ENCODE measurements at places on chromosomes 11 and 22.

- DNase-seq: no peak
Observed at GRCh38 chr22:42596336-42596735, 18.3 kb downstream of the POLDIP3 start.

DNA sequence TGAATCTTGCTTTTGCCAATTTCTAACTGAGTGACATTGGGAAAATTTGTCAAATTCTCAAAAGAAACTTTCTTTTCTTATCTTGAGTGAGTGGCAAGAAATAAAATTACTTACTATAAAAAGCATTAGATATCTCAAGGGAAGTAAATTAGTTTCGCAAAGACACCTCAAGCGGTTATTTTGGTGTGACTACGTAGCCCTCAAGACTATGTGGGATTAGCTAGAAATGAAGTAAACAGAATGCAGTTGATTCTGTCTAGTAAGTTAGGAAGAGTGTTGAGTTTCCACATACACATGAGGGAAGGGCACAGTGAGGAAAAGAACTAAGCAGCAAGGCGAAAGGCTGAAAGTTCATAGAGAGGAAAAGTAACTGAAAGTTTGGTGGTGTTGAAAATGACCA is 28.3 kb upstream of the MS4A6A start:
- no peak for DNase-seq

- DNase-seq: peak; percentile 72
Observed at GRCh38 chr11:6419009-6419631, at the start of gene APBB1. TSS of gene APBB1 (minus strand) at chr11:6419094. CDS start at chr11:6411347, 7,747 bp downstream.

DNA sequence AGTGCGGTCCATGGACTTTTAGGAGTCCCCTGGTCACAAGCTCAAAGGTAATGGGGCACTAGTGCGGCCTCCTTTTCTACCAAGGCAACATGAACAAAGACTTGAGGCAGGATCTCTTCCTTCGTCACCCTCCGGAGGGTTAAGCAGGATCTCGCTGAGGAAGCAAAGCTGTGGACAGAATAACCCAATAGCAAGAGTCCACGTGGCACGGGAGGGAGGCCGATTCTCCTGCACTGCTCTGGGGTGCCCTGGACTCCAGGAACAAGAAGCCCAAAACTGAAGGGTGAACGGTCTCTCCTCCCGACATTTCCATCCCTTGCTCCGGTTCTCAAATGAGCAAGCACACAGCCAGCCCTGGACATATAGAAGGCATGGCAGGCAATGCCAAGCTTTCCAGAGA is 20.7 kb downstream of the MYH9 start:
- no peak for DNase-seq

GRCh38 chr22:23713696-23714595 is 23.1 kb downstream of the RGL4 start:
- peak; percentile 47 for DNase-seq

GRCh38 chr11:112185883-112186282 is 10.6 kb downstream of the BCO2 start:
- DNase-seq: no peak

- no peak for DNase-seq
Observed at GRCh38 chr22:33451866-33452469, 393.8 kb upstream of the SYN3 start.

- DNase-seq: peak; percentile 56
Observed at GRCh38 chr11:59822989-59823566, 12.5 kb upstream of the MRPL16 start.

- DNase-seq: peak; percentile 70
Observed at GRCh38 chr11:44286268-44286880, 23.6 kb downstream of the ALX4 start.

- DNase-seq: no peak
Observed at GRCh38 chr11:41499429-41499828, 40.0 kb upstream of the LRRC4C start.

- DNase-seq: no peak
Observed at GRCh38 chr22:38017272-38017920, 33.0 kb upstream of the SOX10 start.

DNA sequence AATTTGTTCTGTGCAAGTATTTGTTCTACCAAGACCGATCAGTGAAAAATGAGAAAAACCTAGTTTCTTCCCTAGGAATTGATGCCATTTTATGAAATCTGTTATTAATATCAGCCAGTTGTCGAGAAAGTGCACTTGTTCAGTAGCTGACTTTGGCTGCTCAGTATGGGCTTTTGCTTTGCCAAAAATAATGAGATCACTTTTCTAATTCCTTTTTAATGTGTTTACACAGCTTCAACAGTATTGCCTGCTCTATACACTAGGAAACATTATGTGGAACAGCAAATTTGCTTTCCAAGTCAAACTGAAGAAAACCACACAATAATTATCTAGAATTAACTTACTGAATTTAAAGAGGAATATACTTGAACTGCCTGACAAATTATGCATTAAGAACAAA is 34.4 kb downstream of the SCUBE2 start:
- no peak for DNase-seq

- peak; percentile 48 for DNase-seq
Observed at GRCh38 chr11:62245271-62245753, 3.3 kb downstream of the SCGB1D2 start.

DNA sequence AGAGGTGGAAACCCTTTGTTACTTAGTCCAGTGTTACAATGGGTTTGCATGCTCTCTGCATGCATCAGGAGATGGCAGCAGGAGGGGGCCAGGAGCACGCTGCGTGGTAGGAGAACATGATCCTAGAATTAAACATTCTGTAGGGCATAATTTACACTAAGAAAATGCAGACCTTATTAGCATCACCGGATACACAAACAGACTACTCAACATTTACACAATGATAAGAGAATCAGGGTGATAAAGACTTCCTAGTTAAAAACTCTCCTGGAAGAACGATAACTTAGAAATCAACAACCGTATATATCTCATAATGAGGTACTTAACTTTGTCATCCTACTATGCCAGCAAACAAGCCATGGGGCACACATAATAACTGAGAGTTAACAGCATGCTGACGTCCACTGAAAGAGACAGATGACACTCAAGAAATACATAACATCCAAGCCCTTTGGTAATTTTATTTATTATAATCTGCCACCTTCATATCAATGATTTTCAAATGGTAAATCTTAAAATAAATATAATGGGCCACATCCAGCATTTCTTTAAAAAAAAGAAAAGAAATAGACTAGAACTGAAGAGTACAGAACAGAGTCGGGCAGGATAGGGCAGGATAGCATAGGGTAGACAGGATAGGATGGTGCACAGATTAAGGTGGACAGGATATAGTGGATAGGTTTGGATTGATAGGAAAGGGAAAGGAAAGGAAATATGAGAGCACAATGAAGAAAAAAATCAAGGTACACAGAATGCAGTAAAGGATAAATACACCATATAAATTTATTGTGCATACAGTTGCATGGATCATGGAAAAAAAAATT is 27.5 kb downstream of the CADM1 start:
- no peak for DNase-seq

- DNase-seq: no peak
Observed at GRCh38 chr11:79219186-79220045, 221.4 kb downstream of the TENM4 start.

GRCh38 chr22:37662039-37662438 is 3.5 kb downstream of the PDXP start:
- no peak for DNase-seq

- no peak for DNase-seq
Observed at GRCh38 chr11:816433-816779, 2.3 kb upstream of the PNPLA2 start.

DNA sequence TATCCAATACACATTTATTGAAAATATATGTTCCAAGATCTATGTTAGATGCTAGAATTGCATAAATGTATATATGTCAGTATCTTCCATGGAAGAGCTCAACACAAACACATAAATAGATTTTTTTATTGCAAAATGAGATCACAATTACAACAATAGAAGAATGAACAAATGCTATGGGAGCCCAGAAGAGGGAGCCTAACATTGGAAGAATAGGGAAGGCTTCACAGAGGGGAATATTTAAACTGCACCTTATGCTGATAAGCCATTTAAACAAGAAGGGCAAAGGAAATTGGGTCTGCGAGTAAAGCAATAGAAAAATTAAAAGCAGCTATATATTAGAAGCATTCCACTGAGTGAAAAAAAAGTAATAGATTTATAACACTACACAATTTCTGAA is 96.1 kb upstream of the LRRC55 start:
- no peak for DNase-seq

DNA sequence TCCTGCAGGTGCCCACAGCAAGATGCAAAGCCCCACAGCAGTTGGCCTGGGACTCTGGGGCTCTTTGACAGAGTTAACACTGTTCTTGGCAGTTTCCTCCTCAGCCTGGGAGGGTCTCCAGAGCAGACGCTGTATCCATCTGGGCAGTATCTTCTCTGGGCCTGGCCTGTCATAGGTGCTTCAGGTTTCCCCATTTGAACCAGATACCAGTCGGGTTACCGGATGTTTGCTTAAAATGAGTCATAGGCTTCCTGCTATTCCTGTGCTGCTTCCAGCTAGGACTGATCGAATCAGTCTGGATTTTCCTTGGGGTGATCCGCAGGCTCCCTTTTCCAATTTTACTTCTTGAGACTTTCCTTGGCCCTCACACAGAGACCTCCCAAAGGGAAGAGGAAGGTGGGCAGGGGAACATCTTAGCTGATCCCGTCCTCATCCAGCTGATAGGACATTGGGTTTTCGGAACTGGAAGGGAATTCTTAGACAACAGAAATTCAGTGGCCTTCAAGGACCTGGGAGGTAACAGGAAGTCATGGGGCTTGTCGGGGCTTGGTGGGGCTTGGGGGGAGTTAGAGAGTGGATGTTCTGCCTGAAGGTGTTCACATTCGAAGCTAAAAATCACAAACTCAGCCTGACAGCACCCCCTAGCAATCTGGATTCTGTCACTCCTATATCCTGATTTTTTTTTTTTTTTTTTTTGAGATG is 2.4 kb upstream of the RANGAP1 start:
- no peak for DNase-seq

DNA sequence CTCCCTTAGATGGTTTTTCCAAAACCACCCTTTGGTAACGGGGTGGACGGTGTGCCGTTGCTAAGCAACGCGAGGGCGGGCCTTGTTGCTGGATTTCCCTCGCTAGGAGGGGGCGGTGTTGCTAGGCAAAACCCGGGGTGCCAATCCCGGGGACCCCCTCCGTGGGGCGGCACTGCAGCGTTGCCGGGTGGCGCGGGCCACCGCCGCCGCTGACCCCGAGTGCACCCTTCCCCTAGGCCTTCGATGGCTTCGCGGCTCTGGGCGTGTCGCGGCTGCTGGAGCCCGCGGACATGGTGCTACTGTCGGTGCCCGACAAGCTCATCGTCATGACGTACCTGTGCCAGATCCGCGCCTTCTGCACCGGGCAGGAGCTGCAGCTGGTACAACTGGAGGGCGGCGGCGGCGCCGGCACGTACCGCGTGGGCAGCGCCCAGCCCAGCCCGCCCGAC is 8.9 kb downstream of the EHBP1L1 start:
- no peak for DNase-seq

DNA sequence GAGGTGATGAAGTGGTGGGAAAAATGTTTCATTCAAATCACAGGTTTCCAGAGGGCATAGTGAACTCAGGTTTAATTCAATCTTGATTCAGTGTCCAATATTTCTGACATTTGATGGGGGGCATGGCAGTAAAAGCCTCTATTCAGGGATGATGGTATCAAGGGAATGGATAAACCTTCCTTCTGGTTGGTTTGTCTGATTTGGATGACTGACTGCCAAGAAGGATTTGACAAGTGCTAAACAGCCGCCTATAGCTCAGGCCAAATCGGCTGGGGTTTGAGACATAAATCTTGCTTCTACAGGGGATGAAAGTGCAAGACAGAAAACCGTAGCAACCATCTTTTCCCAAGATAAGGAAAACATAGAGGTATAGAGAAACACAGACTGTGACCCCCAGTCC is 121.8 kb upstream of the C11orf87 start:
- no peak for DNase-seq

DNA sequence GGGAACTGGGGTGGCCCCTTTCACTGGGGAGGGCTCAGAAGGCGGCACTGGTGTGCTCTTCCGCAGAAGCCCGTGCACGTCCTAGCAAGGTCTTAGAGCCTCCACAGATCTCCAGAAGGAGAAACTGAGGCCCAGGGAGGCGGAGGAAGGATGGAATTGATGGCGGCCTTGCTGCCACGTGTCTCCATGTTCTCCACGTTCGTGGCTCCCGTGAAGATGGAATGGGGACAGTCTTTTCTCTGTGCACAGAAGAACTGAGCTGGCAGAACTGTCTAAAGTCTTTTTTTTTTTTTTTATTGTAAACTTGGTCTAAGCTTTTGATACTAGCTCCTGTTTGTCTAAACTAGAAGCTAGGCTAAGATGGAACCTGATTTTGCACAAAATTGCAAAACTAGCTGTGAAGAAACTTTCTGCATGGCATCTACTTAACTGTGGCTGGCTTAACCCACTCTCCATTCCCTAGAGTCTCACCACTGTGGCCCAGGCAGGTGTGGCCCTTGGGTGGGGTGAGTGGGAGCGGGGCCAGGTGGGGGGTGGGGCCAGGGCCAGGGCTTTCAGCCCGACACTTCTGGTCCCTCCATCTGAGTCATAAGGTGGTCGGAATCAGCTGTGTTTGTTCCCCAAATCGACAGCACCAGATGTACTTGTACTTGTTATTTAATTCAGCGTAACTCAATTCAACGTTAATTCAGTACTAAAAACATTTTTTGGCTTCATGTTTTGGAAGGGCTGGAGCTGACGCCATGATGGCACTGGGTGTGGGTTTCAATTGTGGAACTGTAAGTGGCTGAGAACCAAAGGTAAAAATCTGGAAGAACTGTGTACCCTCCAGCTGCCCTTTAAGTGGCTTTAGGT is 120.7 kb downstream of the MPPED1 start:
- no peak for DNase-seq
